ENCODE measurements at places on chromosomes 1 and 21.

DNA sequence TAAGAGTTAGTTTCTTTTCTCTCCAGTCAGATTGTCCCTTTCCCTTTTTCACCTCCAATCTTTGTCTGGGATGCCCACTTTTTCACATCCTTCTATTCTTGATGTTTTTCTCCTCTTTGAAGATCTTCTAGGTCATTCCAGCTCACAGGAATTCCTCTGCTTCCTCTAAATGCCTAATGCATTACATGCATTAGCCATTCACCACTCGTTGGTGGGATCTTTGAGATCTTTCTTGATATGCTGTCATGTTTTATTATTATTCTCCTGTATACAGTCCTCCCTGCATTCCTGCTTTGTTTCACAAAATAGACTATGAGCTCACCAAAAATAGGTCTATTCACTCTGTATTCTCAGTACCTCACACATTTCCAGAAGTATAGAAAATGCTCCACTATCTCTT, 129.0 kb downstream of the LYPLAL1 start:
- DNase-seq = no peak

- DNase-seq = no peak
Measured at GRCh38 chr1:85058786-85059185, 10.5 kb upstream of the MCOLN3 start.

- no peak for DNase-seq
Measured at GRCh38 chr1:192808163-192808517, 699 bp upstream of the RGS2 start.

- DNase-seq = no peak
Measured at GRCh38 chr1:244447024-244447423, 4.7 kb downstream of the ADSS2 start.

- DNase-seq = no peak
Measured at GRCh38 chr21:31368361-31368760, 24.3 kb upstream of the TIAM1 start.

DNA sequence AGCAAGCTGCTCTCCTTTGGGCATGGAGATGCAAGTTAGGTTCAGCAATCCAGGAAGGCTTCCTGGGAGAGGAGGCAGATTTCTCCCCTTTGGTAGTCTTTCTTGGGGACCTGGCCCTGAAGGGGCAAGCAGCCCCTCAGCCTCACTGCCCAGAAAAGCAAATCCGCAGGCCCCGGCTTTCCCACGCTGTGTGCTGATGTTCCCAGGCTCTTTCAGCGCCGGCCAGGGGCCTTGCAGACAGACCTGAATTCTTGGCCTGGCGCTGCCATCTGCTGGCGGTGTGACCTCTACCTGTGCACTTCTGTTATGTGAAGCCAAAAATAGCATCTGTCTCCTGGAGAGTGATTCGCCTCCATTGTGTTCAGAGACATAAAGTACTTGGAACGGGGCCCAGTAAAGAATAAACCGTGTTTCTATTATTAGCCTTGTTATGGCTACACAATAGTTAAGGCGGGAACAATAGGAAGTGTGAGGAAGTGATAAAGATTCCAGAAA, 64.8 kb downstream of the ALPL start:
- no peak for DNase-seq

DNA sequence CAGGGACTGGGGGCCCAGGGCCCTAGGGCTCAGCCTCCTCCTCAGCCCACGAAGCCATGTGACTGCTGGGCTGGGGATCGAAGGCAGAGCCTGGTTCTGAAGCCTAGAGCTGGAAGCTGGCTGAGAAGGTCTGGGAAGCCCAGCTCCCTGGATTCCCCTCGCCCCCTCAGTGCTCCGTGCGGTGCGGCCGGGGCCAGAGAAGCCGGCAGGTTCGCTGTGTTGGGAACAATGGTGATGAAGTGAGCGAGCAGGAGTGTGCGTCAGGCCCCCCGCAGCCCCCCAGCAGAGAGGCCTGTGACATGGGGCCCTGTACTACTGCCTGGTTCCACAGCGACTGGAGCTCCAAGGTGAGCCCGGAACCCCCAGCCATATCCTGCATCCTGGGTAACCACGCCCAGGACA, 9.1 kb downstream of the ADAMTSL4 start:
- no peak for DNase-seq
